IPS DF 19.7 (cell line): ENCODE measurements at places on chromosomes 12 and 14.

GRCh38 chr14:68741477-68741791 lies 51.4 kb downstream of the ZFP36L1 start:
- DNase-seq = no peak

DNA sequence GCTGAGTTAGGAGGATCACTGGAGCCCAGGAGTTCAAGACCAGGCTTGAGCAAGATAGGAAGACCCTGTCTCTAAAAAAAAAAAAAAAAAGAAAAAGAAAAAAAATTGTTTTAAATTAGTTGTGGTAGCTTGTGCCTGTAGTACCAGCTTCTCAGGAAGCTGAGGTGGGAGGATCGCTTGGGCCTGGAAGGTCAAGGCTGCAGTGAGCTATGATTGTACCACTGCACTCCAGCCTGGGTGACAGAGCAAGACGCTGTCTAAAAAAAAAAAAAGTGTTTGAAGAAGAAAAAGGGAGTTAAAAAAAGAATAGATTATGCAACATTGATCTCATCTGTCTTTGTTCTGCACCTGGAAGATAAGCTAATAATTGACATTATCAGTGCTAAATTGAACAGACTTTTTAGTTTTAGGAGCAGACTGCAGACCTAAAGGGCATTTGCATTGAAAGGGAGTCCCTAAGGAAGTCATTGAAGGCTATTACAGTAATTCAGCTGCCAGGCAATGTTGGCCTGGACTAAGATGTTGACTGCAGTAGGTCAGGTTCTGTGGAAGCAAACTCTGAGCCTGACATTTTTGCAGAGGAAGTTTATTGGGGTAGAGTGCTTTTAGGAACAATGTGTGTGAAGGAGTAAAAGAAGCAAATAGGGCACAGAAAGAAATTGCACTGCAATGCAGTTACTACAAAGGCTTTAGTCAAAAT lies 215.8 kb downstream of the PCNX1 start:
- DNase-seq = no peak

DNA sequence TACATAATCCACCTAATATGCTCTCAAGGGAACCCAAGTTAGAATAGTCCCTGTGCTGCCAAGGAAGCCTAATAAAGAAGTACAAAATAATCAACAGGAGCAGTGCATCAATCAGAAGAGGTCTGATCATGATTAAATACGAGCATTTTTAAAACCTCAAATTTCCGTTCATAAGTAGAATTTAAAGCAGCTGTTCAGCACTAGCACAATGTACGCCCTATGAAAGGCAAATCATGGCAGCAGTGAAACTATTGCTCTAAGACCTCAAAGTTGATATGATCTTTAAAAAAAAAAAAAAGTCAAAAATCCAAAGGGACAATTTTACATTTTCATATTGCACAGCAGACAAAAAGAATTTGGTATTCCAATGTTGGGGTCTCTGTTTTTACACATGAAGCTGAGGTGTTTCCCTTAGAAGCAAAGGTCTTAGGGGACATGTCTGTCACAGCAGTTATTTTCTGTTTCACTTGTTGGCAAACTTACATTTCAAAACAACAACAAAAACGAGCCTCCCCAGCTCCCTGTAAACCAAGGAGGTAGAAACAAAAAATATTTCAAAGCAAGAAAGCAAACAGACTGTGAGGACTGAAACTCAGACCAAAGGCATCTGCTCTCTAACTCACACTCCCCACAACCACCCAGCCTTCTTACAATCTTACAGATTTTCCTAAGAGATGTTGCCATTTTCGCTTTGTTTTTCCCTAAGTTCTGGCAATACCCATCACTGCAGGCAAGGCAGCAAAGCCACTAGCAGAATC lies 28.2 kb downstream of the SOX5 start:
- DNase-seq = no peak

DNA sequence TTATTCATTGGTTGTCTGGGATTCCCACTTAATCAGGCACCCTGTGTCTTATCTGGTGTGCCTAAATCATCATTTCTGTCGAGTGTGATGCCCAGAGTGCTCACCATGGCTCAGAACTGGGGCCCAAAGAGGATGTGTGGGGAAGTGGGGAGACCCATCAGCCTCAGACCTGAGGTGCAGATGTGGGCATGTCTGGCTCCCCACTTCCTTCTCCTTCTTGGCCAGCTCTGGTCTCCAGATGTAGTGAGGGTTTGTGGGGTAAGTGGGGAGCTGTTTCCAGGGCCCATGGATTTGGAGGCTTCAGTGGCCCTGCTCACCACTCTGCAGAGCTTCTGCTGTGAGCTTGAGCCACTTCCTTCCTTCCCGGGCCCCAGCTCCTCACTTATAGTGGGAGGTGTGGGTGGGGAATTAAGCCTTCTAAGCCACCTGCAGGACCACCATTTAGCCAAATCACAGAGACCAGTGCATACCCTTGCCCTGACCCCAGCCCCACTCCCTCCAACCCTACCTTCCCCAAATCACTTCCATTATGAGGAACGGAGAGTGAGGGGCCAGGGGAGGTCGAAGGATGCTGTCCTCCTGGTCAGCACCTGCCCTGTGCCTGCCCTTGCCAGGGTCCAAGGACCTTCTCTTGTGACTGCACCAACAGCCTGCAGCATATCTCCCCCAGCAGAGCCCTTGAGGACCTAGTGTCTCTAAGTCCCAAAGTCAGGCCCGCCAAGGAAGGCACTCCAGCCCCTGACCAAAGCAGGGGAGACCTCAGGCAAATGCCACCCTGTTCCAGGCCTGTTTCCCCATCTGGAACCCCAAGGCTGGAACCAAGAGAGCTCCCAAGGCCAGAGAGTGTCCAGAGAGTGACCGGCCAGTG lies 278.2 kb upstream of the RTL1 start:
- no peak for DNase-seq

GRCh38 chr14:29242755-29243754 lies 476.5 kb downstream of the FOXG1 start:
- DNase-seq = no peak

DNA sequence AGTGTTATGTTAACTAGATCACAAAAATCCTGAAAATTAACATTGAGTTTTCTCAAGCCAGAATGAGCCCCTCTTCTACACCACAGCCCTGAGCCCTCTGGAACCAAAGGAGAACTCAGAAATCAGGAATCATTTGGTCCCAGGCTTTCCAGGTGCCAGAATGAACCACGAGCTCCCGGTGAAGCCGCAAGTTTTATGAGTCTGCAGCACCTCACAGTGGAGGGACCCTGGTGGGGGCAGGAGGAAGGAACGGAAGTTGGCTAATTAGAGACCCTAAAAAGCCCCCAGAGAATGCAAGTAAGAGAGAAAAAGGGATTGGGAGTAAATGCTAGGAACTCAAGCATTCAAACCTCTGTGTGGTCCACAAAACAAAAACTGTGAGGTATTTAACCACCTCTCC lies 52.9 kb upstream of the BCL2L14 start:
- no peak for DNase-seq

- DNase-seq = no peak
Measured at GRCh38 chr14:24231263-24232120, 675 bp downstream of the NEDD8 start.

DNA sequence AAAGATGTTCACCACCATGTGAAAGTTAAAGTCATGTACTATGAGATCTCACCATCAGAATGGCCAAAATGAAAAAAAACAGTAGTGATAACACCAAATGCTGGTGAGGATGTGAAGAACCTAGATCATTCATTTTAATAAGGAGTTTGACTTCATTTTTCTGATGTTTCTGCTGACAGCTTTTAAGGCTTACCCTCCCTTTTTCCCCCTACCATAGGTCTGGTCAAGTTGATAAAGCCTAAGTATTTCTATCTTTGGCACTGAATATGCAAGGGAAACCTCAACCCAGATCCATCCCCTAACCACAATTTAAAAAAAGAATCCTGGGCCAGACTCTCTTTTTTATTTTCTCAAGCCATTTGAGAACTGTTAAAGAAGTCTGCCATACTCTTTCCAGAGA lies 689.6 kb upstream of the FOXG1 start:
- no peak for DNase-seq

- DNase-seq = no peak
Measured at GRCh38 chr14:102926104-102926503, 3.6 kb downstream of the AMN start.

DNA sequence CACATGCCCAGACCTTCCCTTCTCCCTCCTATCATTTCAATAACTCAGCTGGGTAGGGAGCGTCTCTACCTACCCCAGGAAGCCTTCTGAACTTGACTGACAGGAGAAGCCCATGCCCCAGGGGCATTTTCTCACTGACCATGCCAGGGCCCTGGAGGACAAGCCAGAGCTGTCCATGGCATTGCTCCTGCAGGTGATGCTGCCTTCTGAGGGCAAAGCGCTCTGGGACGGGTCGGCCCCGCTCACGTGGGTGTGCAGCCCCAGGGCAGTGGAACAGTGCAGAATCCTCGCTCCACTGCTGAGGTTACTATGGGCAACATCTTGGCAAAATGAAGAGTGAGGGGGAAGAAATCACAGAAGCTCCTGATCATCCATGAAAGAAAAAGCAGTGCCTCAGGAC lies 28.5 kb upstream of the CIPC start:
- no peak for DNase-seq

DNA sequence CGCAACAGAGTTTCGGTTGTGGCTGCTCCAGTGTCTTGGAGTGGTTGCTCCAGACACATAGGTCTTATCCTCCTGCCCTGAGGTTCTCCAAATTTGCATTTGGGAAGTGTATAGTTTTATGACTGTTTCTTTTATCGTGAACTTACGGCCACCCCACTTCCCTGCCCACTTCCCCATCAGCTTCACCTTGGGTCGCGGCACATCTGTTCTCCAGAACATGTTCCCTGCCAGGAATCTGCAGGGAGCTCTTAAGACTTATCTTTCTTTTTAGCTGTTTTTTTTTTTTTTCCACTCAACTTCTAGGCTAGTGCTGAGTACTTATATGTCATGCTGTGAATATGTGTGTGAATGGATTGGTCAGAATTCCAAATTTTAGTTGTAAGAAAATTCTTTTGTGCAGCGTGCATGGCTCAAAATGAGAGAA lies 75.4 kb downstream of the ETV6 start:
- no peak for DNase-seq

DNA sequence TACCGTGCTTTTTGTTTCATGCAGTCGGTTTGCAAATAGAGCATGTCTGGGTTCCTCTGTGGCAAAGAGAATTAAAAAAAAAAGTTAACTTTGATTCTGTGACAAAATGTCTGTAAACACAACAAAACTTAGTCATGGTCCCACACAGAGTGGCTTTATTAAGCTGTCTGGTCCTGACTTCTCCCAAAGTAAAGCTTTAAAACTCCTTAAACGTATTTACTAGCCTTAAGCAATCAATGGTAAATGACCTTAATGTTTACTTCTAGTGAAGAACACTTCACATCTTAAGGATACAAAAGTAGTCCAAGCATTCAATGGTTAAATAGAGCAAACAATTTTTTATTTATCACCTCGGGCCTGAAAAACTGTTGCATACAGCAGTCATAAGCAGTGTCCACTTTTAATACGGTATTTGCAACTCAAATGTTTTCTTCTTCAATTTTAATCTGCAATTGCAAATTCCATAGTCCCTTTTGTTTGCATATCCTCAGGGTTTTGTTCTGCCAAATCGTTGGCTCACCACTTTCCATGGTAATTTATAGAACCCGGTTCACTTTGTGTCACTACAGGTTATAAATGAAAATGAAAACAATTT lies 453.0 kb upstream of the MIS18BP1 start:
- no peak for DNase-seq

DNA sequence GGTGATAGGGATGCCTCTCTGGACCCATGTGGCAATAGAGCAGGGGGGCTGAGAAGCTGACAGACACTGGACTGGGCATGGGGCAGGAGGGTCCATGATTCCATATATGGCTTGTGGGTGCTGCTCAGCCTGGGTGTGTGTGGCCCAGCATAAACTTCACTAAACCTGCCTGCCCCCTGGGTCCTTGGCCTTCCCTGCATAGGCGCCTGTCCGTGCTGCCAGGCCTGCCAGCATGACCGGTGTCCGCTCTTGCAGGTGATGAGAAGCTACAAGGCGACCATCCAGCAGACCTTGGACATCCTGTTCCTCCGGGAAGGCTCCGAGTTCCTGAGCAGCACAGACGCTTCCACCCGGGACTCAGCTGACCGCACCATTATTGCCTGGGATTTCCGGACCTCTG lies 61.6 kb downstream of the BEGAIN start:
- DNase-seq = no peak

DNA sequence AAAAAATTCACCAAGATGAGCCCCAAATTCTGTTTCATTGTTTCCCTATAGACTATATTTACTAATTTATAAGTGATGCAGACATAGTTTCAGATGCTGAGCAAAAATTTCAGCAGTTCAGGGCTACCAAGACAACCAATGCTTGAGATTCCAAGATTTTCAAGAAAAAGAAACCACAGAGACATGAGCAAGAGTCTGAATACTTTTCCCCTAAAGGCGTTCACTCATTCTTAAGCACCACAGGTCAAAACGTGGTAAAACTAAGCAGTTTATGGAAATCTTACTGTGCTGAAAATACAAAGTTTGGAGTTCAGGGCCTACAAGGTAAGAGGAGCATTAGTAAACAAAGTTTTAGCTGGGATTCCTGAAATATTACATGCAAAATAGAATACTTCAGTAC lies 221.2 kb downstream of the KCNH5 start:
- DNase-seq = no peak

DNA sequence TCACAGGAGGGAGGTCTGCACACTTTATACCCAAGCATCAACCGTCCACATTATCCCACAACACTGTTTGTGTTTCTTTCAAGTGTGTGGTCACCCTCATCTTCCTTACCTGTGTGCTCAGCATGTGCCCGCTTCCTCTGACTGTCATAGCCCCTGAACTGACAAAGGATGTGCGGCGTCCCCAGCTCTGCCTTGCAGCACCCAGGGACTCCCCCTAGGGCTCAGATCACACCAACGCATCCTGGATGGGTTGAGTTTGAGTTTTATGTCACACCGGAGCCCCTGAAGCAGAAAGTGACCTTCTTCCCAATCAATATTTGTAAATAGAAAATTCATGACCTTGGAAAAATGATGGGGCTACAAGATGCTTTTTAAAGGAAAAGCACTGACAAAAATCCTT lies 770.7 kb upstream of the TMEM132C start:
- DNase-seq = no peak

- no peak for DNase-seq
Measured at GRCh38 chr12:54429014-54429471, 10.0 kb upstream of the ITGA5 start.

- DNase-seq = no peak
Measured at GRCh38 chr12:120869376-120869775, 34.8 kb downstream of the SPPL3 start.

DNA sequence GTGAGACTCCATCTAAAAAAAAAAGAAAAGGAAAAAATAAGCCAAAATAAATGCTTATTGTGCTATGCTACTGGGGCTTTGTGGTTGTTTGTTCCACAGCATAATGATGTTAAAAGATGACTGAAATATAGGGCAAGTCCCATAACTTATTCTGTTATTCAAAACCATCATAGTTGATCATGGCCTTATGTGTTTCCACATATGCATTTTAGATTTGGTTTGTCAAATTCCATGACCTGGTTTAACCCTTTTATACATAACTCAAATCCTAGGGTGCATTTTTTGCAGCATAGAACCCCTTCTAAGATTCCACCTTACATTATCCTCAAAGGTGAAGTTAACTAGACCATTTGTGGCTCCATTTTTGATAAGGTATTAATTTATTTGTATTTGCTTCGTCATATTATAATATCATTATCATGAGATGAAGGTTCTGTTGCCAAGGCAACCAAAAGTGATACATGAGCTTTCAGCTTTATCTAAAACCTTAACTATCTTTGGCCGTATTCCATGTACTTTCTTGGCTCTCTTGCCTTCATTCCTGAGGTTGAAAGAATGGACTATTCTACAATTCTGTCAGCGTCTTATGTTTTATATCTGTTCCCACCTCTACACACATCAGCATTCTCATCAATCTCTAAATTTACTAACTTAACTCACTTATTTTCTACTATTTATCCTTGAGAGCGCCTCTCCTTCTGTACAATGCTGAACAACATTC lies 138.7 kb upstream of the DYRK2 start:
- no peak for DNase-seq
